ENCODE measurements at places on chromosomes 7 and 10.

DNA sequence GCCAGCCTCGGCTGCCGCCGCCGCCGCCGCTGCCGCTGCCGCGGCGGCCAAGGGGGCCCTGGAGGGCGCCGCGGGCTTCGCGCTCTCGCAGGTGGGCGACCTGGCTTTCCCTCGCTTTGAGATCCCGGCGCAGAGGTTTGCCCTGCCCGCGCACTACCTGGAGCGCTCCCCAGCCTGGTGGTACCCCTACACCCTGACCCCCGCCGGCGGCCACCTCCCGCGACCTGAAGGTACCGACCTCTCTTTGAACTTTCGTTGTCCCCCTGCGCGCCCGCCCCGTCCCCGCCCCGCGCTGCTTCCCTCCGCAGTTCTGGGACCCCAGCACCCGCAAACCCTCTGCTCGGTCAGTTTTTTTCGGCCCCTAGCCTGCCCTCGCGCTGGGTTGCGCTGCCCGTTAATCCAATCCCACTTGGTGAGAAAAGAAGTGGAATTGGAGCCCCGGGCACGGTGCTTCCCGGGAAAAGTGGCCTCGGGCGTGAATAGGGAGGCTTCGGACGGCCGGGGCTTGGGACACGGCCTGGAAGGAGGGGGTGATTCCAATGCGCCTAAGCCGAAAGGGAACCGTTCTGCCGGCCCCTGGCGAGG is 543 bp downstream of the HMX3 start:
- DNase-seq = no peak

DNA sequence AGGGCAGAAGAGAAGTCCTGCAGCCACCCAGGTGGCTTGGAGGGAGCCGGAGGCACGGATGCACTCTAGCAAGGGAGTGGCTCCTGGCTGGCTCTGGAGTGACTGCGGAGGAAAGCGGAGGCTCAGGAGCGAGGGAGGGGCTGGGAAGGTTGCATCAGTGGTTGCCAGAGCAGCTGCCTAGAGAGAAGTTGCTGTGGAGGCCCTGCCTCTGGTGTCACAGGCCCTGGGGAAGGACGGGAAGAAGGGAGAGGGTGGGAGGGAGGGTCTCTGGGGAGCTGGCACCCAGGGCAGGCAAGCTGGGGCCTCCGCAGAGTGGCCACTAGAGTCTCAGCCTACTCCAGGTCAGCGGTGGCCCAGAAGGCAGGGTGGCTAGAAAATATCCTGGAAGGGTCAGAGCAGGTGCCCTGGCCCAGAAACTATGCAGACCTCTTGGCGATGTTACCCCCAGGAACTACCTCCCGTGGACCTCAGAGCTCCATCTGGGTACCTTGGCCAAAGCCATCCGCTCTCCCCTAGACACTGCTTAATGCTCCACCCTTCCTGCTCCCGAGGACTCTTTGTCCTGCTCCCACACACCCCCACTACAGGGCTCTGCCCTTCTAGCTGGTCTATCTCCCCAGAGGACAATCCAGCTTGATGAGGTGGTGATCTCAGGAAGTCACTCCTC is 164.3 kb downstream of the NRF1 start:
- DNase-seq = no peak

DNA sequence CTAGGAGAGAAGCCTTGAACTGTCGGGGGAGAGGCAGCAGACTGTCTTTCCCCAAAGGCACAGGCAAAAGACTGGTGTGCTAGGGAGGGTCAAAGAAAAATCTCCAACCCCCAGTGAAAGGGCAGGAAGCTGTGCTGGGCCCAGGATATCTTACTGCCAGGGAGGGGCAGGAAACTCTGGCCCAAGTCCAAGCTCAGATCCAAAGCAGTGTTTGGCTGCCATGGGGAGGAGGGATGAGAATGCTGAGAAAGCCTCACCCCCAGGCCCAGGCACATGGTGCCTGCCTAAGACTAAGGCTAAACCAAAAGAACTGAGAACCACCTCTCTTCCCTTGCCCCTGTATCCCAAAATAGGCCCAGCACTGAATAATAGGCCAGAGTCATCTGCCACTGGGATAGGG is 171.2 kb downstream of the PLPP4 start:
- DNase-seq = no peak

DNA sequence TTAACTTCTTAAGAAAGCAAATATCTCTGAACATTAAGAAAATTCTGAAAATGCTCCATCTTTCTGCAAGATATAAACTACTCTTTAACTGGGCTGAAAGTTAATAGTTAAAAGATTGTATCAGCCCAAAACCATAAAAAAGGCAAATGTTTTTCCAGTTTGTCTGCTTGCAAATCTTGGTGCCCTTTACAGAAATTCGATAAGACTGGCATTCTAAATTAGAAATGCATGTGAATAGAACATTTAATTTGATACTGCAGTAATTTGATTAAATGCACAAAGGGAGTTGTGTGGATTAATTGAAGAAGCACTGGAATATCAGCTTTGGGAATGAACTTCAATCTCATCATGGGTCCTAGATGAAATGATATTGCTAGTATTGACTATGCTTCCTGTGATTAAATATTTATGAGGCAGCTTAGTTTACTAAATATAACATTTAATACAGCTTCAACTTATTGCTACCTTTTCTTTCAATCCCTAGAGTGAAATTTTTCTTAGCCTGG is 78.4 kb downstream of the IQUB start:
- DNase-seq = no peak

- DNase-seq = no peak
Measured at GRCh38 chr10:986137-986825, 2.0 kb upstream of the GTPBP4 start.

DNA sequence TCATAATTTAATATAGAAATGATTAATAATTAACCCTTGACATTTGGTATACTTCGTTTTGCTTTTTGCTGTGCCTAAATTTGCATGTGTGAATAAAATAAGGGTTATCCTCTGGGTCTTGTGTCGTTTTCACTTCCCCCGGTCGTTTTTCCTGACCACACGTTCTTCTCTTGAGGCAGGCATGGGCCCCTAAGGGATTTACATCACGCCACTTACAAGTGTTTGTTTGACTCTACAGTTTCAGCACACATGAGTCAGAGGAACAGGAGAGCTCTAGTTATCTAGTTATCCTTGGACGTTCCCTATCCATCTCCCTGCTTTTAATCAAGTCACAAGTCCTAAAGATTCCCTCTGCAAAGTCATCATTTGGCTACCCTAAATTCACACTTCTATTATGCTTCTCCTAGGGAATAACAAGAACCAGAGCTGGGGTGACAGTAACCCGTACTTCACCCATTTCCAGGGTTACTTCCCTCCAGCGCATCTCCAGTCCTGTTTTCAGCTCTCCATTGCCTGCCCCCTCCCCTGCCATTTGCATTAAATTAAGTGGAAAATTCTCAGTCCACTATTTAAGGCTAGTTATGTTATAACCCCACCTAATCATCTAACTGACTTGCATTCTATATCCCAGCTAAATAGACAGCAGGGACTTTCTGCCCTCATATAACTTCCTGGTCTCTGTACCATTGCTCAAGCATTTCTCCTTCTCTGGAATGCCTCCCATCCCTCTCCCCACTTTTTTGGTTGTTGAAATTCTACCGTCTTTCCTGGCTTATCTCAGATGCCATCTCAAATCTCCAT is 206.9 kb downstream of the PTEN start:
- DNase-seq = no peak

DNA sequence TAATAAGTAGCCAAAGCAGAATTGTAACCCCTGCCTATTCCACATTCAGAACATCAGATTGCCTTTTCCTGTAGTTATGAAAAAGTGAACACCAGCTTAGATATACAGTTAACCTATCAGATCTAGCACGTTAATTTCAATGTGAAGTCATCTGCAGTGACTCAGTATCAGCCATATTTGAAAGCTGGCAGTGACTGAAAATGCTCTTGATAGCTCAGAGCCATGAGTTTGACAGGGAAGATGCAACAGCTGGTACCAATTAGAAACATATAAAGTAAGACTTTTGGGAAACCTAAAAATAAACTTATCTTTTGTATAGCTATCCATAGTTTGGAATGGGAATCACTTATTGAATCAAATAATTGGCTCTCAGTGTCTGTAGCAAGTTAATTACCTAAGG is 284.1 kb upstream of the NPSR1 start:
- no peak for DNase-seq

GRCh38 chr7:158613481-158613880 is 25.9 kb upstream of the PTPRN2 start:
- no peak for DNase-seq

DNA sequence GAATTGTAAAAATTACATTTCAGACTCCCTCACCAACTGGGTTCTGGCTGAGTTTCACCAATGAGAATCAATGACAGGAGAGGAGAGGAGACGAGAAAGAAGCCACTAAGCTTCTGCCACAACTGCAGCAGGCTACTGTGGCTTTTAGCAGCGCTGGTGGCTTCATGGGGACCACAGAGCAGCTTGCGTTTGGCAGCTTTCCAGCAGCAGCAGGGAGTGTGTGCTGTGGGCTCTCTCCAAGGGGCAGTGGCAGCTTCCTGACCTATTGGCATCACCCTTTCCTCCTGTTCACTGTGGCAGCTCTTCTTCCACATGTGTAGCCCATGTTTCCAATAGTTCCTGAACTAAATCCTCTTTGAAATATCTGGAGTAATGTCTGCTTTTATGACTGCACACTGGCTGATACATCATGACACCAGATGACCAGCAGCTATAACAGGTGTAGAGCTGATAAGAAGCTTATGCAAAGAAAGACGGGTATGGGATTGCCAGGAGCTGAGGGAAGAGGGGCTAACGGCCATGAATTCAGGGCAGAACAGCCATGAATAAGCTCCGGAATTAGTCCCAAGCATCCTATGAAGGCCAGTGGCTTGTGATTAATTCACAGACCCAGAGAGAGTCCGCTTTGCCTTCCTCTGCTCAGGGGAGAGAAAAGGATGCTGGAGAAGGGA is 46.8 kb downstream of the KCNH2 start:
- DNase-seq = no peak

Data from pancreas (tissue), 10 donors.